NCI-H1092 (cell line): ENCODE measurements at places on chromosomes 12 and 14.

DNA sequence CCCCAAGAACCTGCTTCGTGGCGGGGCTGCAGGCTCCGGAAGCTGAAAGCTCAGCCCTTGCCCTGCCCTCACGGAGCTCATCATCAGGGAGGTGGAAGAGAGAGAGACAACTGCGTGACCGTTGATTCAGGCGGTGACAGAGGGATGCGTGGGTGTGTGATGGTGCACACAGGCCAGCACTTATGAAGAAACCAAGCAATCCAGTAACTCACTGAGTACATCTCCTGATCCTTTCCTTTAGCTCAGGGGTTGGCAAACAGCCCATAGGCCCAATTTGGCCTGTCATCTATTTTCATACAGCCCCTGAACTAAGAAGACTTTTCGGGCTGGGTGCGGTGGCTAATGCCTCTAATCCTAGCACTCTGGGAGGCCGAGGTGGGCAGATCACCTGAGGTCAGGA lies 49.9 kb downstream of the TESC start:
- no peak for DNase-seq

DNA sequence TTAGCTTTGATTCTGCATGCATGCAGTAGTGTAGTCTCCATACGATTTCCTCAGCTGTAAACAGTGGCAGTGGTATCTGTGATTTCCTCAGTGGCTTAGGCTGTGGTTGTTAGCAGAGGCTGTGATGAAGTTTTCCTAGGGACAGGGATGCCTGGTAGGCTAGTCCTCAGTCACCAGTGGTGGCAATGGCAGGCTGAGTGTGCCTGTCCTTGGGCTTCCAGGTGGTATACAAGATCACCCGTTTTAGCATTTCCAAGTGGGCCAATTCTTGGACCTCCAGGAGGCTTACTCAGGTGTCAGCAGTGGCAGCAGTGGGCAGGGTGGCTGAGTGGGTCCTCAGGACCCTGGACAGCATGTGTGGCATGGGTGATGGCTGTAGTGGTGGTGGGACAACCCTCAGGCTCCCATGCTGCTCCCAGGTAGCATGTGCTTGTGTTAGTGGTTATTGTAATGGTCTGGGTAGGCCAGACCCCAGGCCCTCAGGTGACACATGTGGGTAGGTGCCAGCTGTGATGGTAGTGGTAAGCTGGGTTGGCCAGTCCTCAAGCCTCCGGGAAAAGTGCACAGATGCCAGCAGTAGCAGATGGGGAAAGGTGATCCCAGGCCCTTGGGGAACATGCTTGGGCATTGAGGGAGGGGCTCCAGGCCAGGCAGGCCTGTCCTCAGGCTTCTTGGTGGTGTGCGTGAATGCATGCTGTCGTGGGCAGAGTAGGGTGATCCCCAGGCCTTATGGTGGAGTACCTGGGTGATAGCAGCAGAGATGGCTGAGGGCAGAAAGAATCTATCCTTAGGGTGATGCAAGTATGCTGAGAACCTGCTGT lies 146.5 kb downstream of the PAPOLA start:
- DNase-seq: no peak

- no peak for DNase-seq
Observed at GRCh38 chr12:100017056-100017455, 32.3 kb upstream of the ANKS1B start.

DNA sequence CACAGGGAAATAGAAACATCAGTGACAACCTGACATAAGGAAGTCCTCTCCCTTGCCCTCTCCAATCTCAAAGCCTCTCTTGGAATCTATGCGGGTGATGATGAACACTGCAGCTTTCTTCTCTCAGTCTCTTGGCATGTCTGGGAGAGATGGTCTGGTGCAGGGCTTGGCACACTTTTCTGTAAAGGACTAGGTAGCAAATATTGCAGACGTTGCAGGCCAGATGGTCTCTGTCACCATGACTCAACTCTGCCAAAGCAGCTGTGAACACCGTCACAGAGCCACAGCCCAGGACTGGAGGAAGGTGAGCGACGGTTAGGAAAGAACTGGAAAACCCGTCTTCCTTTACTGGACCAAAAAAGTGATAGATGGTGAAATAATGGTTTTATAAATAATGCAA lies 591.0 kb upstream of the TMEM132C start:
- no peak for DNase-seq

GRCh38 chr12:79710707-79711483 lies 20.1 kb upstream of the PAWR start:
- no peak for DNase-seq

DNA sequence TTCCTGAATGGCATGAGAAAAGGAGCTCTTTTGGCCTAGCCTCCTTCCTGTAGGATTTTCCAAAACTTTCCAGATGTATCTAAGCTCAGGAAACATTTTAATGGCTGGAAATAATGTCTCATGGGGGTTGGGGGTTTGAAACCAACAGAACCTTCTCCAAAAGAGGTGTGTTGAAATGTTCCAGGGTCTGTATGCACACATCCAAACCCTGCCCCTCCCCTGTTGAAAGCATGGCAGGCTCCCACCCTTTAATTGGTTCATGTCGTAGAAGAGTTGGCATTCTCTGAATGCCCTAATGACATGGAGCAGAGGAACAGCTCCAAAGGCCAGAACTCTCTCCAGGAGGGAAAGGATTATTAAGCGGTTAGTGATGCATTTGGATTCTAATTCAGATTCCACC lies 353.2 kb downstream of the ZFP36L1 start:
- DNase-seq: no peak

- no peak for DNase-seq
Observed at GRCh38 chr14:88363644-88364043, 21.8 kb upstream of the SPATA7 start.

- no peak for DNase-seq
Observed at GRCh38 chr12:53940443-53941014, 1.9 kb downstream of the HOXC13 start.

GRCh38 chr12:588024-588322 lies 75.3 kb downstream of the NINJ2 start:
- DNase-seq: no peak

- DNase-seq: no peak
Observed at GRCh38 chr12:19203539-19204506, 74.3 kb downstream of the PLEKHA5 start.
